GM10248 (cell line): ENCODE measurements at places on chromosomes 2 and 18.

DNA sequence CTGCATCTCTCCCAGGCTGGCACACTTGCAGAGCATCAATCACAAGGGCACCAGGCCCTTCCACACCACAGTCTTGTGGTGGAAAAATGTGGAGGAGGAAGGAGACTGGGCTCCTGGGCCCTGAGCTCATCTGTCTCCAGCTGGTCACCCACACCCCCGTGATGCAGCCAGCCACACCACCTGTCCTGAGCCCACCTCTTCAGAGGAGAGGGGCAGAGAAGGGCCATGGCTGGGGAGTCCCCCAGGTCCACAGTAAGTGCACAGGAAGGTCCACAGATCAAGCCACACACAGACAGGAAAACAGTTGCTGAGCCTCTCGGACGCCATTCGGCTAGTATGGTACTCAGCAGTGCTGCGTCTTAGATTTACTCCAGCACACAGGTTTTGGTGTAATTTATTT is 203.5 kb upstream of the SALL3 start:
- DNase-seq: no peak

GRCh38 chr2:29368659-29369040 is 253.4 kb downstream of the CLIP4 start:
- no peak for DNase-seq

- DNase-seq: no peak
Measured at GRCh38 chr18:5488844-5489243, 55.0 kb downstream of the EPB41L3 start.

DNA sequence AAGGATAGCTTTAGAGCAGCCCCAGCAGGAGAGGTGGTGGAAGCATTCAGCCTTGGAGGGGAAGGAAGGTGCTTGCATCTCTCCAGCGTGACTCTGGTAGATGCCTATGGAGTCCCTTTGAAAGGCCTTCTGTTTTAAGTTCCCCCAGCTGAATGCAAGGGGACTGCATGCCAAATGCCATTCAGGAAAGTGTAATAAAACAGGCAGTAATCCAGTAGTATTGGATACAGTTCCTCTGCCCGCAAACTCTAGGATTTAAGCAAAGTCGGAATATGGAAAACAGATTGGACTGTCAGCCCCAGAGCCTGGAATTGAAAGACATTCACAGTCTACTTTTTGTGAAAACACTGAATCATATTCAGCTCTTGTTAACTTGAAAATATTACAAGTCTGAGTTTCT is 125.2 kb upstream of the GAREM1 start:
- no peak for DNase-seq

GRCh38 chr2:170660409-170660808 is 54.7 kb upstream of the SP5 start:
- no peak for DNase-seq

- no peak for DNase-seq
Measured at GRCh38 chr2:143246815-143247744, 117.9 kb downstream of the ARHGAP15 start.

DNA sequence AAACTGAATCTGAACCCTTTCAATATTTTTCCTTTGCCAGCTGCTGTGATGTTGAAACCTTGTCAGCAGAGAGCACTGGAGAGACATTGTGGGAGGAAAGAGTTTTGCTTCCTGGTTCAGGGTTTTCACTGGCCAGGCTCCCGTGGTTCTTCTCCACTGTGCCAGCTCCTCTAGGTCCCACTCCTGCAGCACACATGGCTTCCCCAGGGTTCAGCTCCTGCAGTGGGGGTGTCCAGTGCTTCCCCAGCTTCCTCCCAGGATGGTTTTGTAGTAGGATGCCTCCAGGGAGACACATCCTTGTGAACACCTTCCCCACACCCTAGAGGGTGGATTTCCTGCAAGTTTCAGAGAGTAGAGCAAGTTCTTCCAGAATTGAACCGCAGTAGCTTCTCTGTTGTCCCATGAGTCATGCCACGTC is 24.0 kb upstream of the SULT1C3 start:
- no peak for DNase-seq

DNA sequence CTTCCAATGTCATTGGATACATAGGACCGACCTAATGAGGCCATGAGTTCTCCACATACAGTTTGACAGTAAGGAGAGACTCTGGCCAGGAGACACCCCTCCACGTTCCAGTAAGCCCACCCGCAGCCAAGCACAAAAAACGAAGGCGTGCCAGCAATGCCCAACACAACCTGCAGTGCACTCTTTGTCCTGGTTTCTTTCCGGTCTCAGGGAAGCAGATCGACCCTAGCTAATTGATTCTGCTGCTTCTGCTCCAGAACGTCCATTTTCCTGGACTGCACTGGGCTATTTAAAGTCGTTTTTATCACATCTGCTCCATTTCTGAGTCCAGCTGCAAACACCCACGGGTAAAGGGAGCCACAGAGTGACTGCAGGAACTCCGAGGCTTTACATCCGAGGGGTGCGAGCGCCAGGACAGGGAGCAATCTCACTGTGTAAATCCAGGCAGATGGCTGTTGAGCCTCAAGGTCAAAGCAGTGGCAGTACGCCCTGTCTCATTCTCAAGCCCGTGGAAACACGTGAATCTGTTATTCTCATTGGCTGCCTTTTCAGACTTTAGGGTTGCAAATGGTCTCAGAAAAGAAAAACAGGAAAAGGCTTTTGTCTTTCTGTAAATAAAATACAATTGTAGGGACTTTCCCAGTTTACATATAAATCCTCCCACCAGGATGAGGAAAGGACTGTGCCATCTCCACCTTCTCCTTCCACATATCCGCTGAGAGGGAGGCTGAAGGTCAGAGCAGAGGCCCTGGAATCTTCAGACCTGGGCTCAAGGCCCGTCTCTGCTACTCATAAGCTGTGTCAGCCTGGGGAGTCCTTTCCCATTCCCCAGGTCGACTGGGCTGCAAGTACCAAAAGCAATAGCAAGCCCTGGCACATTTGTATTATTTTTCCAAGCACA is 40.7 kb downstream of the TMEM163 start:
- DNase-seq: no peak

- DNase-seq: no peak
Measured at GRCh38 chr2:181142514-181142913, 162.1 kb downstream of the UBE2E3 start.
